ENCODE measurements at places on chromosomes 3 and 15.
A peak's percentile ranks its signal among the peaks of the same experiment; 100 is the strongest.

DNA sequence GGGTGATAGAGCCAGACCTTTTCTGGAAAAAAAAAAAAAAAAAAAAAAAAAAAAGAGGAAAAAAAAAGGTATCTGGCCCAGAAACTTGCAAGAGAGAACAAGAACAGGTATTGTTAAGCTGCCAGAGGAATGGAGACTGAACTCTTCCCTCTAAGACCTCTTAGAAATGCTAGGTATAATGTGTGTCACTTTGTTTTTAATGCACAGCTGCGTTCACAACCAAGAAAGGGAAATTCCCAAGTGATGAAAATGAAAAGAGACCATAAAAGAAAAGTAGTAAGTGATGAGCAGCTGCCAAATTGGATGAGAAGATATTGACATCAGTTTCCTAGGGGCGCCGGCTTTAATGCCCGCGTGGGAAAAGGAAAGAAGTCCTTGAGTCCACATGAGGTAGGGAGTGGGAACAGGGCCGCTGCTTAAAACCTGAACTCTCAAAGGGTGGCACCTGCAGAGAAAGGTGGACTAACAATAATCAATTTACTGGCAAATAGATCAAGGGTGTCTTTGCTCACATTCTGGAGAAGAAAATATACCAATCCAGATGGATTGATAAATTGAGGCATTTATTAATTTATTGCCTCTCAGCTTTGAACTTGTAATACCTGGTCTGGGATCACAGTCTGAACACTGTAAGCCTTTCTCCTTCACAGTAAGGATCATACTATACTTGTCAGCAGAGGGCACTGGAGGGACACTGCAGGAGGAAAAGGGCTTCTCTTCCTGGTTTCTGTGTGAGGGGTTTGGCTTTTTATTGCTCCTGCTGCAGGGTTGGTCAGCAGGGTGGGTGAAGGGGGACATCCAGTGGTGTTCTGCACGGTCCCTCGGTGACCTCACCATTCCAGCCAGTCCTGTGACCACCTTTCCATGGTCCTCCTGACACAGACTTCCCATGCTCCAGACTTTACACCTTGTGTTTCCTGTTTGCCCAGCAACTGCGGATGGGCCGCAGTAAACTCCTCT, 131.6 kb downstream of the AQP9 start:
- DNase-seq: peak; percentile 59

GRCh38 chr15:35690698-35691116, 144.7 kb upstream of the DPH6 start:
- no peak for DNase-seq

- no peak for DNase-seq
Measured at GRCh38 chr3:120683213-120683612, 1.2 kb upstream of the HGD start.

DNA sequence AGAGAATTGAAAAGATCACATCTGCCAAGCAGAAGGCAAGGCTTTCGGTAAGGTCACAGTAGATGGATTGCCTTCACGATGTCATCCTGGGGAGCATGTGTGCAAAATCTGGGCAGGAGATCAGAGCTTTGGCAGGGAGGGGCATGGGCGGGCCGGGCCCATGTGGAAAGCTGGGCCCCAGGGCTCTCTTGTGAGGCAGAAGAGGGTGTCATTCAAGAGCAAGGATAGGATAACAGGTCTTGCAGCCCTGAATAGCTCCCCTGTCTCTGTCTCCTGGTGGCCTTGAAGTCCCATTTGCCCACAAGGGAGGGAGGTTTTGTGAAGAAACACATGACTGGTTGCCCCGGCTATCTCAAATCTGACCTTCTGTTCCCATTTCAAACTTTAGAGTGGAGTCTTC, 172.0 kb downstream of the OPA1 start:
- no peak for DNase-seq

DNA sequence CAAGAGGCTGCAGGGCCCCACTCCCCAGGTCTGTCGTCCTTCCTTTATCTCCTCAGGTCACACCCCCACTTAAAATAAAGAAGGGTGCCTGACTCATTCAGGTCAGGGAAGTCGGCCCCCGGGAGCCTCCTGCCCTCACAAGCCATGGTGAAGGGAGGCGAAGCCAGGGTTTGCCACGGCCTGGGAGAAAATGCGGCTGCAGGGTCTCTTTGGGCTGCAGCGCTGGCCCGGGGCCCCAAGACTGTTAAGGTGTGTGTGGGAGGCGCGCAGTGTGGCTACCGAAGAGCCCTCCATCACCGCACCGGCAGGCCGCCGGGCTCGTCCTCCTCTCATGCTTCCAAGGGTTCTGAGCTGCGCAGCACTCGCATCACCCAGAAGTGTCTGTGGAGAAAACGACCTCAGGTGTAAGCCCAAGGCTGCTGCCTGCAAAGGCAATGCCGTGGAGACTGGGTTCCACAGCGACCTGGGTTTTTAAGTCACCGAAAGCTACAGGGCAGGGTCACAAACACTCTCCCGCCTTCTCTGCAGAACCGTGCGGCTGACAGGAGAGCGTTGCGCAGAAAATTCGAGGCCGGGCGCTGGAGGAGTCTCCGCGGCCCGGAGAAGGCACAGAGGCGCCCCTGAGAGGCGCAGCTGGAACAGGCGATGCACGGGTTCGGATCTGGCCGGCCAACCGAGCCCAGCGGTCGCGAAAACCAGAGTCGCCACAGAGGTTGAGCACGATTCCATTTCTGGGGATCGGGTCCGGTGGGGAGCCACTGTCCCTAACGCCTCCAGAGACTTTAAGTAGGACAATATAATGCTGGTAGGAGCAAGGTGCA, 8.7 kb downstream of the FOXL2 start:
- no peak for DNase-seq

DNA sequence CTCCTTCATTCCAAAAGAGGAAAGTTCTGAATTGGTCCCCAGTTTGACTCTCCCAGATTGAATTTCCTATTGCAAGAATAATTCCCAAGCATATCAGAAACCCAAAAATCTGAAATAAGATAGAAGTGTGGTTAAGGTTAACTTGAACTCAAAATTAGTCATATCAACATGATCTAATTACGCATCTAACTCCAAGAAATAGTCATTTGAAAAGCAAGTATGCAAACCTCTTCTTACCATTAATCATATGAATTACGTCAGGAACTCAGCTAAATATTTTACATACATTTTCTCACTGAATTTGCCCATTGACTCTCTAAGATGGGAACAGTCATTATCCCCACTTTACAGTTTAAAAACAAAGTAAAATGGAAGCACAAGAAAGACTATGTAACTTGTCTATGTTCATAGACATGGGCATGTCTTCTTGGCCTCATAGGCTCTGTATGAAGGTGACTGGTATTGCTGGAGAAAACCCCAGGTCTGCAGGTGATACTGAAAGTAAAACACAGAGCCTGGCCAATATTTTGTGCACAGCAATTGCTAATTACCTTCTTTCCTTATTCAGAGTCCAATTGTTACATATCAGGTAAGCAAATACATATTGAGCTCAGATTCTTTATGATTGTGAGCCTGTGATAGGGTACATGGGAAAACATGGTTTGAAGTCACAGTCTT, 139.2 kb downstream of the ATP8B4 start:
- no peak for DNase-seq

DNA sequence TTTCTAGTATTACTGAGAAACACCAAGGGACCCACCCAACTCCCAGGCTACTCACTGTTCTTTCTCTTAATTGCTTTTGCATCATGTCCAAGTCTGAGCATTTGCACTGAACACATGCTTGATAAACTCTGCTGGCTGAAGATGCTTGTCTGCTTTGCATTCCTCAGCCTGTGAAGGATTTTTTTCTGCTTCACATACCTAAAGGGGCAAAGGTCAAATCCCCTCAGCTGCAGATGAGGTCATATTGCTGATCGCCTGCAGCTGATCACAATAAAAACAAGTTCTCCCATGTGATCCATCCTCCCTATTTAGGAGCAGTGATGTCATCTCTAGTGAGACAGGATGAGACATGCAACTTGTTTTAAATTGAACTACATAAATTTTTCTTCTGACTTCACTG, 84.6 kb upstream of the DCBLD2 start:
- no peak for DNase-seq

DNA sequence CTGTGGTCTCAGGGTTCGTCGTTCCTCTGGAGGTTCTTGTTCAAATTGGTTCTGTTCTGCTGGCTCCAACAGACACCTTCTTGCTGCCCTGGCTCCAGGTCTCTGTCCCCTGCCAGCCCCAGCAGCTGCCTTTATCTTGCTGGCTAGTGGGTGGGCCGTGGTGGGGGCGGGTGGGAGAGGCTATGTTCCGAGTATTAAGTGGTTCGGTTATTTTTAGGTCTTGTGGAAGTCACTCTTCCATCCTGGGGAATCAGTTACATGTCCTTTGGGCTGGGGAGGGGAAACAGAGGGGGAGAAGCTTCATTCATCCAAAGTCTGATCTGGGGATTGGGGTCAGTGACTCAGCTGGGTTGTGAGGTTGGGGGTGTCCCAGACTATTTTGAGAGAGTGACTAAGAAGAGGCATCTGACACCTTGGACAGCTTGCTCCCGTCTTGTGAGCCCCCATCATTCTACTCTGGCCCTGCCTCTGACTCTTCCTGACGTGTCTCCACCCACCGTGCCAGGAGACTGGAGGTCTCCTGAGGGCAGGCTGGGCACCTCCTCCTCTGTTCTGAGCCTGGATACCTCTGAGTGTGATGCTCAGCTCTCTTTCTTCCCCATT, at the start of gene XIRP1:
Gene XIRP1, minus strand, starts transcription at position 106 of the 603 bp plus-strand sequence. CDS start 3,150 bp downstream, outside the sequence.
- DNase-seq: no peak

GRCh38 chr3:158050461-158050860, 55.8 kb downstream of the SHOX2 start:
- no peak for DNase-seq

Data from CD14-positive monocyte (primary cell).